ENCODE measurements at places on chromosomes 7 and 10. TPM values are rescaled to one million over a fixed set of nuclear protein-coding genes. Genes with fewer than 3 reads are reported as not detected.

NEBL gene
- polyA plus RNA-seq = 20.6 TPM

GRCh38 chr10:86958901-86959736 is 720 bp downstream of the SNCG start:
- DNase-seq = no peak

DNA sequence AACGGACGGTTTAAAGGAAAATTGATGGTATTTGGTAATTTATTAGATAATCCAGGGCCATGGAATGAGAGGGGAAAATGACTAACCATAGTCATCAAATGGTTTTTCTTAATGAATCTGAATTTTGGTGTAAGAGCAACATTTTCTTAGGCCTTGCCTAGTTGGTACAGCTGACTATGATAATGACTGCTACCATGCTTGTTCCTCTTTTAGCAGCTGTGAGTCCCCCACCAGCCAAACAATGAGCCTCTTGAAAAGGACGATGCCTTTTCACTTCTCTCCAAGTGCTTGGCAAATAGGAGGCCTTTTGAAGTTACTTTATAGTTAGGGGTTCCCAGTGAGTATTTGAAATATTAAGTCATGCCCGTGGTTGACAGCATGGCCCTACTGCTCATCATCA is 53.0 kb downstream of the TRUB1 start:
- DNase-seq = no peak

DNA sequence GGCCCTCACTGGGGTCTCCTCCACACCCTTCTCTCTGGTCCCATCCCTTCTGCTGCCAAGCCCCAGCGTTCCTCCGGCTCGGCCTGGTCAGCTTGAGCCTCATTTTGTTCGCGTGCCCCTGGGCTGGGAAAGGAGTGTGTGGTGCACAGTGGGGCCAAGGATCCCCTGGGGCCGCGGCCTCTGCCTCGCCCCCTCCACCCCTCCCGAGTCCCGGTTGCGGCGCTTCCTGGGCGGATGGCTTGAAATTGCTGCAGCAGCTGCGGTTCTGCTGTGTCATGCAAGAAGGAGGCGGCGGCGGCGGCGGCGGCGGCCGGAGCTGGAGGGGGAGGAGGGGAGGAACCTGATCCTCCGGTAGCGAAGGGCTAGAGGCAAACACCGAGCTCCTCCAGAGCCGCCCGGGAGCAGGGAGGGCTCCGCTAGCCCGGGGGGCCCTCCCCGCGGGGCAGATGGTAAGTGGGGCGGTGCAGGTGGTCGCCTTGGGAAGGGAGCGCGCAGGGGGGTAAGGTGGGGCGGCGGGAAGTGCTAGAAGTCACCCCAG is 217.8 kb upstream of the MKLN1 start:
- peak; percentile 19 for DNase-seq

GRCh38 chr10:637221-637620 is 52.2 kb downstream of the DIP2C start:
- no peak for DNase-seq

GRCh38 chr7:117014099-117014656 is 60.9 kb downstream of the ST7 start:
- no peak for DNase-seq

GRCh38 chr10:88262591-88263234 is 320.4 kb downstream of the RNLS start:
- DNase-seq = no peak

TAS2R41 gene
- polyA plus RNA-seq = not detected

DNA sequence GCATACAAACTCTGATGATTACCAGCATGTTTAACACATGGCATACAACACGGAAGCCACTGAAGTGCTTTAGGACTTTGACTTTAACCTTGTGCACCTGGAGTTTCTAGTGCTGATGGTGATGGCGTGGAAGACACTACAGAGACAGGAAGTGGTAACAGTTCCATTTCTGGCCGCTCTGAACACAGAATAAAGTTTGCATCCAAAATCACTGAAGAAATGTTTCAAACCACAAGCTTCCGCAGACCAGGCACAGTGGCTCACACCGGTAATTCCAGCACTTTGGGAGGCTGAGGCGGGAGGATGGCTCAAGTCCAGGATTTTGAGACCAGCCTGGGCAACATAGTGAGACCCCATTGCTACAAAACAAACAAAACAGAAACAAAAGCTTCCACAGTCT is 40.3 kb upstream of the TNPO3 start:
- no peak for DNase-seq

C10orf67 gene
- 0.56 TPM for polyA plus RNA-seq

NEUROG3 gene
- not detected for polyA plus RNA-seq

TRIM73 gene
- 6.9 TPM for polyA plus RNA-seq

GNAI1 gene
- 140 TPM for polyA plus RNA-seq

SPDYE2 gene
- polyA plus RNA-seq = 11.3 TPM

DNA sequence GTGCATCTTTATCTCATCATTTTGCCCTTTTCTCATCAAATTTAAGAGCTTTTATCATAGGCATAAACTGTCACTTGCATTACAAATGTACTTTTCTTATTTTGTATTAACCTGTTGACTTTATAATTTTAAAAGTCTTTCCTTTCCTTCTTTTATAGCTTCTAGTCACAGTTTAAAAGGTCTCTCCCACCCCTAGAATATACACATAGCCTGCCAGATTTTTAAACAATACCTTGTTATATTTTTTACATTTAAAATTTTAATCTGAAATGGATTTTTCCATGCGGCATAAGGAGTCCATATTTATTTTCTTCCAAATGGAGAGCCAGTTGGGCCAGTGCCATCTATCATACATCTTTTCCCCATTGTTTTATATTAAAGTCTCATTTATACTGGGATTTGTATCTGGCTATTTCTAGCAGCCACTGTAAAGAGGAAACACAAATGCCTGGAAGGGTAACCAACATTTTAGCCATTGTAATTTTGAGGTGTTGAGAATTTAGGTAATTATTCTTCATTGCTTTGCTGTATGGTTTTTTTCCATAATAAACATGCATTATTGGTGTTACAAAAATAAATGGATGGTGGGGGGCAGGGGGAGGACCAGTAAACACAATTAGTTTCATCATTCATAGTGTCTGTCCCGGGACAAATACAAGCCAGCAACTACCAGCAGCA is 92.8 kb downstream of the CCDC71L start:
- no peak for DNase-seq

GRCh38 chr10:74930965-74931364 is 104.6 kb downstream of the KAT6B start:
- no peak for DNase-seq

MMRN2 gene
- polyA plus RNA-seq = 33.8 TPM

DNA sequence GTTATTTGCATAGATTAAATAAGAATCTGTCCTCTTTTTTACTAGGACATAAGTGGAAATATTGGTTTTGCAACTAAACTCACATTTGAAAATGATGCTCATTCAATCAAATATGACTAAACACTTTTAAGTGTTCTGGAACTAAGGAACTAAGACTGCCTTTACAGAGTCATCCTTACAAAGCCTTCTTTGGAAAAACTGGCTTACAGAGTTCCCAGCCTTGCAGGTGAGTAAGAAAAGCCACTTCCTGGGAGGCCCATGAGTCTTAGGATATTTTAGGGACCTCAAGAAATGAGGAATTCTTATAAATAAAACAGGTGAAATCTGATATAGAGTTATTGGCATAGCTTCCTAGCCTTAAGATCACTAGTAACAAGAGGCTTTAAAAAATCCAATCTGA is 135.5 kb downstream of the ALOX5 start:
- DNase-seq = no peak

DNA sequence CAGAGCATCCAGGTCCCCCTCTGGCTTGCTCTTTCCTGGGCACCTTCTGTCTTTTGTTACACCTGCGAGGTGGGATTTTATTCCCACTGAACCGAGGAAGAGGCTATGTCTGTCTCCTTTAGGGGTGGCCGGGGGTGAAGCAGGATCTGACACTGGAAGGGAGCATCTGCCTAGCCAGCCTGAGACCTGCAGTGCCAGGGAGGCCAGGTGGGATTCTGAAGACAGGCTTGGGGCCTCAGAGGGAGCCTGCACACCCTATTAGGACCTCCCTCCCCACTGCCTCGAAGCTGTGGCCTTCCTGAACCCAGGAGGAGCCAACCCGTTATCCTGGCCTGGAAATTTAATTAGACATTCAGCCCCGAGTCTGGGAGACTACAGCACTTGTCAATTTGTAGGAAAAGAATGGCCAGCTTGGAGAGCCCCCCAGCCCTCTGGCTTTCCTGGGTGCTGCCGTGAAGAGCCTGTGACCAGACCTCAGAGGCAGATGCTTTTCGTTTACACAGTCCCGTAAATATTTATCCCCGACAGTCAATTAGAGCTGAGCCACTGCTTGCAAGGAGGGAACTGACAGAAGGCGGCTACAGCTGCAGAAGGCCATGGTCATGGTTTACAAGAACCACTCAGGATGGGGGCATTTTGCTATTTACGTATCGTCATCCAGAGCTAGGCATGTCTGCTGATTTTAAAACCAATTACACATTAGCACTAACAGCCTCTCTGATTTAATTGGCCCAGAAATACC is 19.7 kb downstream of the CHAT start:
- no peak for DNase-seq

- no peak for DNase-seq
These were observed 657.8 kb downstream of the SORCS1 start for GRCh38 chr10:106506526-106507283.

- DNase-seq = no peak
These were observed 28.1 kb downstream of the UBN2 start for GRCh38 chr7:139259142-139259541.

- DNase-seq = peak; percentile 68
These were observed 533.4 kb upstream of the SEMA3D start for GRCh38 chr7:85719981-85720953.

GTPBP4 gene
- 59.8 TPM for polyA plus RNA-seq

GRCh38 chr7:28500138-28500537 is 87.8 kb downstream of the CREB5 start:
- DNase-seq = no peak

DNA sequence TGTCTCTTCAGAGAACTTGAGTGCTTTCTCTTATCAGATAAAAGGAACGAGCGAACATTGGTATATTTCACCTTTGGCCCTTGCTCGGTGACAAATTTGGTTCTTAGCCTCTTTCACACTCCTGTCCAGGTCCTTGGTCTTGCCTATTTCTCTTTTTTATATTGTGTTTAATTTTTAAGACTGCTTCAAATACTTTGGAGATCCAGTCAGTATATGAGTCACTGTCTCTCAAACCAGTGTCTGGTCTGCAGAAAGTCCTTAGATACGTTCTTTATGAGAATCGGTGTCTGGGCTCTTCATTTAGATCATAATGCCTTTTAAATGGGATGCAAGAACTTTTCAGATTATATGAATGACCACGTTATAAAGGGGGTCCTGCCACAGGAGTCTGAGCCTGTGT is 55.0 kb downstream of the PIK3AP1 start:
- no peak for DNase-seq

GRCh38 chr10:110495731-110496552 is 1.8 kb upstream of the DUSP5 start:
- DNase-seq = peak; percentile 45

CALHM3 gene
- polyA plus RNA-seq = not detected

RSPH10B2 gene
- polyA plus RNA-seq = 5.7 TPM

DNA sequence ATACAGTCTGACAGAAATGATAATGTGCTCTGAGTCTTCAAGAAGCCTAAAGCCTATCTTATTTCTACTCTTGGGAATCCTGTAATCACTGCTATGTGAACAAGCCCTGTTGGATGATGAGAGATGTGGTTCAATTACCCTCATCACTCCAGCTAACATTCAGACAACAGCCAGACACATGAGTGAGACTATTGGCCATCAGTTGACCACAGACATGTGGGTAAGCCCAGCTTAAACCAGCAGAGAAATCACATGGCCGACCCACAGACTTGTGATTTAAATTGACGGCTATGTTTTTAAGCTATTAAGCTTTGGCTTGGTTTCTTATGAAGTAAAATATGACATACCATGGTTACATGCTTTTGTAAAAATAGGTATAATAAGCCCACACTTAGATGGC is 2.6 kb downstream of the MBL2 start:
- no peak for DNase-seq

KCP gene
- polyA plus RNA-seq = 9.5 TPM

ADAM22 gene
- polyA plus RNA-seq = 20.7 TPM

- DNase-seq = no peak
These were observed 19.5 kb downstream of the ATP6V1F start for GRCh38 chr7:128882134-128882533.

DNA sequence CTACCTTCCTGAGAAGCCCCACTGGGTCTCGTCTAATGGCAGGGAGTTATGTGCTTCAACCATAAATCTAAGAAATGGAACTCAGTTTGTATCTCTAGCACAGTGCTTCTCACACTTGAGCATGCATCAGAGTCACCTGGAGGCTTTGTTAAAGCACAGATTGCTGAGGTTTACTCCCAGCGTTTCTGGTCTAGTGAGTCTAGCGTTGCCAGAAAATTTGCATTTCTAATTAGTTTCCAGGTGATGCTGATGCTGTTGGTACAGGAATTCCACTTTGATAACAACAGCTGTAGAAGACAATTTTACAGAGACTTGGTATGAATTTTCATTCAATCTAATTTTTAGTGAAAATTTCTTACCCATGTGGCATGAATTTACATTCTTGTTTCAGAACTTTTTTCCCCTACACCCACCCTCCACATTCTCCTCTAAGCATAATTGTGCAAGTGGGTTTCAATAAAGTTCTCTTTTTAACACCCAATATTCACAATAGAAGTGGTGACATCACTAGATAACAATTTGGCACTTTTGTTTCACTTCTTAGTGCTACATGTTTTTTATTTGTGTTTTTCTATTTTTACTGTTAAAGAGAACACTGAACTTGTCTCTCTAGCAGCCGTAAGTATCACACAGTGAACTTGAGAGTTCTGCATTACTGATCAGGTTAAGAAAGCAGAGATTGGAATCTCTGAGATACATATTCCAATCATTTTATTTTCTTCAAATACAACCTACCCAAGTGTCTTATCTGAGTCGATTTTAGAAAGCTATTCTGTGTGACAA is 48.4 kb upstream of the BET1 start:
- no peak for DNase-seq

DNA sequence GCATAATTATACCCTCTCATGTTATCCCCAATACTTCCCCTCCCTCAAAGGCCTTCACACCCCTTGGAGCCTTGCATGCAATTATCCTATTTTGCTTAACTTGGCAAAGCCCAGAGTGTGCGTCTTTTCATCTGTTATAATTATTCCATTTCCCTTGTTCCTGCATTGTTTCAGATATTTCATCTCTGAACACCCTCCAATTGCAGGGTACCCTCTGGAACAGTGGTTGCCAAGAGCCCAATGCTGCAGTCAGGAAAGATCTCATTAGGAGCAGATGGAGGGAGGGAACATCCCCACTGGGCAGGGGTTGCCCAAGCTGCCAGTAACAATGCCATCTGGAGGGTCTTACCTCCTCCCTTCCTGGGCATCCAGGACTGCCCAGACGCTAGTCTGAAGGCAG is 18.4 kb upstream of the GOLGA7B start:
- DNase-seq = no peak

ITPRID1 gene
- polyA plus RNA-seq = 0.04 TPM

C7orf57 gene
- 2.5 TPM for polyA plus RNA-seq

- DNase-seq = no peak
These were observed 130.8 kb downstream of the TCF7L2 start for GRCh38 chr10:113080925-113081229.

Data from left lung (tissue), 14 donors.